ENCODE measurements at places on chromosomes 16 and 17.

DNA sequence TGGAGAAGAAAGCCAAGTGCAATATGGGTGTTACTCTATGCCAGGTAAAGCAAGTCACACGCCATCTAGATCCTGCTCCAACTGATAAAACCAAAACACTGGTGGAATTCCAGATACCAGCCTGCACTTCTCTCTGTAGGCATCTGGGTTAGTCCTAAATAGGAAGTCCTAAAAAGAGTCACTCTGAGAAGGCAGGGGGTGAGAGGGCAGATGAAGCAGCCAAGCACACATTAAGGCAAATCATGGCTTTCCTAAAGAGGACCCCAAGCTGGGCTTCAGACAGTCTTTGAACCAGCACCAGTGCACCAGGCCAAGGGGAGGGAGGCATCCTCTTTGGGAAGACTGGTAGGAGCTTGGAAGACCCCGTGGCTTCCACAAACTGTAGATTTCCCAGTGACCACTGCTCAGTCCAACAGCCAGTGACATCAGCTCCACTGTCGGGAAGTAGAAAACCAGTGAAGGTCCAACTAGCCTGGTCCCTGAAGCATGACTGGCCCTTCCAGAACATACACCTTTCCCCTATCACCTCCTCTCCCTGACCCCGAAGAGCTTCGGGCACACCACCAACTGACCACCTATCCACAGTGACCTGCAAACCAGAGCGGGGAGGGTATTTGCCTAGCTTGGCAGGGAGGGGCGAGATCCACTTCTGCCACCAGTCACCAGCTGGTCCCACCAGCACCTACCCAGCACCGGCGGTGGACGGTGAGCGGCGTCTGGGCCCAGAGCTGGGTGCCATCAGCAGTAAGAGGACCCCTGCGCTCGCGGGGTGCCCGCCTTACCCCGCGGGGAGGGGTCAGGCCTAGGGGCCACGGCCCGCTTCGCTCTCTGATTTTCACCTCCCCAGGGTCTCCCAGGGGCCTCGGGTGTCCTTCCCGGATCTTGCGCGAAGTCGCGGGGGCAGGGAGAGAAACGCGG lies 1.0 kb downstream of the LITAF start:
- DNase-seq, result no peak

DNA sequence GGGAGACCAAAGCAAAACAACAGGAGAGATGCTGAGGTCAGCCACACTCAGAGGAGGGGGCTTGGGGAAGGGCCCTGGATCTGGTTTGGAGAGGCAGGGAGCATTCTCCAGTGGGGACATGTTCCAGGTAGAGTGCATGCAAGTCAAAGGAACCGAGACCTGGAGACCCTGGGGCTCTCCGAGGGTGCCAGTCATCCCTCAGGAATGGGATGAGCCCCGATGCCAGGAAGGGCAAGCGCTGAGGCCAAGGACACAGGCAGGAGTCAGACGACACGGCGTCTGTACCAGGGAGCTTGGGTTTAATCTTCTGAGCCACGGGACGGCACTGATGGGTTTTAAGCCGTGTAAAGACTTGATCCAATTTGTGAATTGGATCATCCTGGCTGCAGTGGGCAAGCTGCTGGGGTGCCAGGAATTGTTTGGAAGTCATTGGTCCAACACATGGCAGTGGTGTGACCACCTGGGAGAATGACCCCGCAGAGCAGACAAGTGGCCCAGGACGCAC lies 32.9 kb upstream of the ANKRD40CL start:
- no peak for DNase-seq

- no peak for DNase-seq
Measured at GRCh38 chr17:3993493-3994220, 29.4 kb upstream of the ATP2A3 start.

DNA sequence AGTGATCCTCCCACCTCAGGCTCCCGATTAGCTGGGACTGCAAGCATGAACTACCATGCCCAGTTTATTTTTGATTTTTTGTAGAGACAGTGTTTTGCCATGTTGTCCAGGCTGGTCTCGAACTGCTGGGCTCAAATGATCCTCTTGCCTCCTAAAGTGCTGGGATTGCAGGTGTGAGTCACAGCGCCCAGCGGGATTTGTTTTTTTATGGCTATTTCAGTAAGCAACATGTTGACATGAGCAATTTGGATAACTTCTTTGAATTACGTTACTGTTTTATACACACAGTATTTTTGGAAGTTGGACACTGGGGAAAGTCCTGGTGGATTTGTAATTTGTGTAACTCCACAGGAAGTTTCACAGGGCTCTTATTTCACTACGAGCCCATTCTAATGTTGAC lies 18.5 kb upstream of the RHOT1 start:
- DNase-seq, result no peak

DNA sequence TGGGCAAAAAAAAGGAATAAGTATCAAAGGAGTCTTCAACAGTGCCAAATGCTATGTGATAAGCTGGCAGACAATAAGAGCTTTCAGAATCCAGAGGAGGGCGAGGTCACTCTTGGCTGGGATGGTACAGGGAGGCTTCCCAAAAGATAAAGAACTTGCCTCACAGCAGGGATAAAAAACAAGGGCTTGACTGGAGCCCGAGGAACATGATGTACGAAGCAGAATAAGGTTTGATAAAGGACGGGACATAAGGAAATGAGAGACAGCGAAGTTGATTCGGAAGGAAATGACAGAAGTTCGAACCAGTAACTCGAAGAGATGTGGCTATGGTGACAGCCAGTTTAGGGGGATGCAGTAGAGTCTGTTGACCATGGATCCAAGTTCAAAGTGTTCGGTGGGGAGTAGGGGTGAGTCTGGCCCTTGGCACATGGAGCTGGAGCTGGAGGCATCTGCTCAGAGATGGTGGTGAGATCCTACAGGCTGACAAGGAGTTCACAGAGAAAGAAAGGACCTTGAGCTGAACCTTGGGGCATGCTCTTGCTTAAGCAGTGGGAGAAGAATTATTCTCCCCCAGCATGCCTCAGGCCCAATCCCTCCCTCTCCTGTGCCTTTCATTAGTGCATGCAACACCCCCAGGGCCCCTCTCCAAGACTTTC lies 137.6 kb upstream of the RCVRN start:
- no peak for DNase-seq

GRCh38 chr17:61480414-61480807 lies 28.2 kb downstream of the TBX4 start:
- no peak for DNase-seq

- DNase-seq, result no peak
Measured at GRCh38 chr17:40293363-40293762, 5.7 kb downstream of the CDC6 start.

DNA sequence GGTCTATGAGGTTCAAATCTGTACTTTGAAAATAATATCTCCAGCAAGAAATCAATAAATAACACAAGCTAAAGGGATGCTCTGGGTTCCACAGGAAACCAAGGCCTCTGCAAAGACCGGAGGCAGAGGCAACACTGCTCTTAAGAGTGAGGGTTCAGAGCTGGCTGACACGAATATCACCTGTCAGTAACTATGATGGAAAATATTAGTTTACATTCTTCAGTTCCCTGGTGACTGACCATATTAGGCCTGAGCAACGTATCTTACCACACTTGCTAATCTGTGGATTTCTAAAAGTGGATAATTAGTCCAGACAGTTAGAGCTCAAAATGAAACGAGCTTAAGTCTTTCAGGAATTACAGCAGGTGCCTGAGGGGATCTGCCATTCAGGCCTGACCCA lies 459.3 kb downstream of the HS3ST3B1 start:
- no peak for DNase-seq

DNA sequence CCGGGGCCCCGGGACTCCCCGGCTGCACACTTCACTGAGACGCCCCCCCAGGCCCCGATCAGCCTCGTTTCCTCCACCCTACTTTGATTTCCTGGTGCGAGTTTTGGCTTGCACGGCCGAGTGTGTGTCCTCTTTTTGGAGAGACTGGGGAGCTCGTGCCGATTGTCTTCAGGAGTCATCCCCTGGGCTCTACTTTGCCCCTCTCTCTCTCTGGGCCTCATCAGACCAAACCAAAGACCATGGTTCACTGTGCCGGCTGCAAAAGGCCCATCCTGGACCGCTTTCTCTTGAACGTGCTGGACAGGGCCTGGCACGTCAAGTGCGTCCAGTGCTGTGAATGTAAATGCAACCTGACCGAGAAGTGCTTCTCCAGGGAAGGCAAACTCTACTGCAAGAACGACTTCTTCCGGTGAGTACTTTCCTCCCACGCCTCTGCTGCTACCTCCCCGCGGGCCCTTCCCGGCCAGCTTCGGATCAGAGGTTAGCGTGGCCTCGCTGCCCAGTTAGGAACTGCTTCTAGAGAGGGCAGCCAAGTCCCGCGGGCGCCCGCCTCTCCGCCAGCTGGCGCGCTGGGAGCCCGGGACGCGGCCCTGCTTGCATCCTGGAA lies 787 bp downstream of the LHX1 start:
- DNase-seq, result no peak

- DNase-seq, result no peak
Measured at GRCh38 chr17:3772764-3773163, 28.2 kb downstream of the ITGAE start.

DNA sequence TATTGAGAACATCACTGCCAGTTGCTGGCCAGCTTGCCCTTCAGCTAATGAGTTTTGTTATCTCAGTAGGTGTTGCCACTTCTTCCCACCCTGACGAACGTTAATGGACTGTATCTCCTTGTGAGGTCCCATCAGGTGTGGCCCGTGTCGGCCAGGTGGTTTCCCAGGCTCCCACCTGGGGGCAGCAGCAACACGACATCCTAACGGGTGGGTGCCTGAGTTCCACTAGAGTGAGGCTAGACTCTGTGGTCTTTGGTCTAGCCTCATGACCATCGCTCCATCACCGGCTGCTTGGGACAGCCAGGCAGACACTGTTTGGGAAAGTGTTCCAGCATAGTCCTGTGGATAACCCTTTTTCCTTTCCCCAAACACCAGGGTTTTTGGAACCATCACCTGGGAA lies 45.6 kb upstream of the LCMT1 start:
- DNase-seq, result no peak

DNA sequence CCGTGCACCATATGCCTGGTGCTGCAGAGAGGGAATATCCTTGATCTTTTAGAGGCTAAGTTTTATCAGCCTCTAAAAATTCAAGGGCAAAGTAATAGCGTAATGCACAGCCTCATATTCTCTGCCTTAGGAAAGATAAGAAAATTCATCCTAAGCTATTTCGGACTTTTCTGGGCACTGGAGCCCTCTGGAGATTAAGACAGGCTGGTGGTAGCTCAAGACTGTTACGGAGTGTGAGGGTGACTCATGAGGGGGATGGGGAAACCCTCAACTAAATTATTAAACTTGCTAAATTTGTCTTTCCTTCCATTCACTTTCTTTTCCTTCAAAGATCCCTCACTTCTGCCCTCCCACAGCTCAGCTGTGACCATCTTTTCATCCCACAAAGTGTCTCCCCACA lies 73.3 kb downstream of the RPH3AL start:
- no peak for DNase-seq

DNA sequence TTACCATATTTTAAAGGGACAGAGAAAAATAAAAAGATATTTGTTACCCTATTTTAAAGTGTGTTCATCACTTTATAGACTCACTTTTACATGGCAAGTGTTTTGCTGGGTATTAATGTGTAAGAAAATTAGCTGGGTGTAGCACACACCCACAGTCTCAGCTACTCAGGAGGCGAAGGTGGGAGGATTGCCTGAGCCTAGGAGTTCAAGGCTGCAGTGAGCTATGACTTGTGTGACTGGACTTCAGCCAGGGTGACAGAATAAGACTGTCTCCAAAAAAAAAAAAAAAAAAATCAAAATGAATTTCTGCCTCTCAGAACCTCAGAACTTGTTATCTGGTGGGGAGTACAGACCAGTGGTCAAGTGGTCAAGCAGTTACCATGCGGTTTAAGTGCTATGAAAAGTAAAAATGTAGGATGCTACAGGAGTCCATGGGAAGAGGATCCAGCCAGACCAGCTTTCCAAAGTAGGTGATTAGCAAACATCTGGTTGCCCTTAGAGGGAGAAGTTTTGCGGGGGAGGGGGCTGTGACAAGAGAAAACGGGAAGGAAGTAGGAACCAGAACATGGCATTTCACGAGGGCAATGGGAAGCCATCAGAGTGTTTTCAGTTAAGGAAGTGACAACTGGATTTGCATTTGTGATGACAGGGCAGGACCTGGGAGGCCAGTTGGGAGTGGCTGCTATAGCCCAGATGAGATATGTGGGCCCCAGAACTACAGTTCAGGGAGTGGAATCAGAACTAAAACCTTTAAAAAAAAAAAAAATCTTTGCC lies 13.9 kb downstream of the CNEP1R1 start:
- DNase-seq, result no peak

DNA sequence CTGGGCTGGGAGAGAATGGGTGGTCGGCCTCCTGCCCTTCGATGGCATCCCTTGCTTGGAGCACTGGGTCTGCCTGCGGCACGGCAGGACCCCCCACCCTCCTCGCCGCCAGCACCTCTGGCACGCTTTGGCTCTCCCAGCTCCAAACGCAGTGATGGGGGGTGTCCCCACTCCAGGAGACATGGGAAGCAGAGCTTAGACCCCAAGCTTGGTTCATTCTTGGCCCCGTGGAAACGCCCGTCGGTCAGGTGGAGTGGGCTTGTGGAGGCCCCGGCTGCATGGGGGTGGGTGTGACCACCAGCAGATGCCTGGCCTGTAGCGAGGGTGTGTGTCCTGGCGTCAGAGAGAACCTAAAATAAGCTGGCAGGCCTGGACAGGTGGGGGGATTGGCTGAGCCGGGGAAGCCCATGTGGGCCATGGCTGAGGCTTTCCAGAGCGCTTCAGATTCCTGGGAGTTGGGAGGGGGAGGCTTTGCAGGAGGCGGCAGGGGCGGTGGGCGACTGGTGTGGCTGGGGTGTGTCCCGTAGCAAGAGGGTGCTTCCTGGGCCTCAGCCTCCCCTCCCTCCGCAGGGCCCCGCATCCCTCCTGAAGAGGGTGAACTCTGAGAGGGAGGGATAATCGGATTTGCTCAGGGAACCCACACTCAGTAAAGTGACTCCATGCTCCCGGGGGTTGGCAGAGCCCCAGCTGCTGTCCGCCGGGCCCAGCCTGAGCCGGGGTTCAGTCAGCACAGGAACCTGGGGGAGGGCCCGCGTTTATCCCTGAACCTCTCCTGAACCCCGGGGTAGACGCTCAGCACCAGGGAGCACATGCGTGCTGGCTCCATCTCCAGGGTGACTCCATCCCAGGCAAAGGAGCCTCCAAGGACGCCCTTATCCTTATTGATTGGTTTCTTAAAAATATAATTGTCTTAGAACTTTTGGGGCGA lies 3.4 kb downstream of the CACNA1H start:
- no peak for DNase-seq
